Right lobe of liver (tissue), 6 donors: ENCODE measurements at places on chromosomes 7 and 10.
A peak's percentile ranks its signal among the peaks of the same experiment; 100 is the strongest.

GRCh38 chr7:6248581-6248980, 23.8 kb downstream of the CYTH3 start:
- no peak for DNase-seq

- no peak for DNase-seq
Observed at GRCh38 chr7:121278120-121279021, 50.4 kb upstream of the WNT16 start.

- DNase-seq = no peak
Observed at GRCh38 chr7:116024826-116025809, 5.4 kb downstream of the TFEC start.

DNA sequence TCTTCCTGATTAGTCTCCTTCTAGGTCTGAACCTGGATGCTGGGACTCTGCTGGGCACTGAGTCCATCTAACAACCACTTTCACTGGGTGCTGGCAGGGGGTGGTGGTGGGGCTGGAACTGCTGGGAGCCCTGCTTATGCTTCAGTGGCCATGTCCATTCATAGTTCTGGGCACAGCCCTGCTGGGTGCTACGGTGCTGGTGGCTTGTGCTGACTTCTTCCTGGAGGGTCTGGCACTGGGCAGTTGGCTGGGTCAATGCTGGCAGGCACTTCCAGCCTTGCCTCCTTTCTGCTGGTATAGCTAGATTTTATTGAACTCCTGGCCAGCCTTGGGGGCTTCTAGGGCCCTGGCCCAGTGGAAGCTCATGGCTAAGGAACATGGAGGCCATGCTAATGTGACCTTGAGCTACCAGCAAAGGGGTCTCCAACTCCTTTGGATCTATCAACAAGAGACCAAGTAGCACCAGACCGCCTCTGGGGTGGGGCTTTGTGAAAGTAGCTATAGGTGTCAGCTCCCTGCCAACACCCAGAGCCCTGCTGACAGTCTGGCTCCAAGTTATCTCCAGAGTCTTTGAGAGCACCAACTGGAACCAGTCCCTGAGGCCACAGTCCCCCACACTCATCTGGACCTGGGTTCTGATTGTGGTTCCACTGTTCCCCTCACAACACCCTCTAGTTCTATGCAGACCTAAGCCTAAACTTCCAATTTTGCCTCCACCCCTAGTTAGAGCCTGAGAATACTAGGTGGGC, 99.6 kb downstream of the MAGI2 start:
- no peak for DNase-seq

DNA sequence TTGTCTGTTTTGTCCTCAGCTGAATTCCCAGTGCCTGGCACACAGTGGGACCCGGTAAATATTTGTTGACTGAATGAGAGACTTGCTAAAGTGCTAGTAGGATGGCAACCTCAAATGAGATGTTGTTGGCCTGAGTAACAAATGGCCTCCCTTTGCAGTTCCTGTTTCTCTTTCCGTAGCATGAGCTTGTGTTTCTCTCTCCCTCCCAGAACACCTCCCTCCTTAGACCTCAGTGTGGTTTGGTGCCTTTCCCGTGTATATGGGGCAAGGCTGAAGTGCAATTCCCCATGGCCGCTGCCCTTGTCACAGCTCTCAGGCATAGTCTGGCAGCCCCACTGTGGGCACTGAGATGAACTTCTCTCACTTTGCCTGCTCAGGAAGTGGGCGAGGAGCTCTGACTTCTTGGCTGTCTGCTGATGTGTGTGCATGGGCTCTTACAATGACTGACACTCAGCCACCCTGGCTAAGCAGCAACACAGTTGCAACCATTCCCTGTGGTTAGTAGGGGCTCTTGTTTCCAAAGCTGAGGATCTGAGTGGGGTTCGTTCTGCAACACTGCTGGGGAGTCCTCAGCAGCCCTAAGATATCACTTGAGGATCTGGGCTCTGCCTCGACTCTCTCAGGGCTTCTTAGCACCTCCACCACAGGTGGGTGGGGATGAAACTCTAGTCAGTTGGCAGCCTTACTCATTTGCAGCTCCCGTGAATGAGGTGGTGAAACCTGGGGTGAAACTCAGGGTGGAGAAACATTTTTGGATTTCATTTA, 136.1 kb downstream of the ICA1 start:
- peak; percentile 28 for DNase-seq

- DNase-seq = no peak
Observed at GRCh38 chr7:80900583-80901576, 18.0 kb downstream of the SEMA3C start.

DNA sequence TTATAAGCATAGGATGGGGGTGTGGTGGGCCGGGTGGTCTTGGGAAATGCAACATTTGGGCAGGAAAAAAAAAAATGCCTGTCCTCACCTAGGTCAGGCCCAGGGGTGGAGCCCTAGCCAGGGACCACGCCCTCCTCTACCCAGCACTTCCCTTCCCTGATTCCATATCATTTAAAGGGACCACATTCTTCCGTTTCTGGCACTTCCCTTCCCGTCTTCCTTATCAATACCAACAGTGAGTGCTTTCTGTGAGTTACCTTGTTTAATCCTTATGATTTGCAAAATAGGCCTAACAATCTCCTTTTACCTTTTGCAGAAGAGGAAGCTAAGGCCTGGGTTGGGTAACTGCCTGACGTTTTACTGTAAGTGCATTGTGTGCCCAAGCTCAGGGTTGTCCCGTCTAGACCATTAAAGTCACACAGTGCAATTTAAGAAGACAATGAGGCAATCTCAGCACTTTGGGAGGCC, 16.7 kb upstream of the C10orf95 start:
- no peak for DNase-seq

DNA sequence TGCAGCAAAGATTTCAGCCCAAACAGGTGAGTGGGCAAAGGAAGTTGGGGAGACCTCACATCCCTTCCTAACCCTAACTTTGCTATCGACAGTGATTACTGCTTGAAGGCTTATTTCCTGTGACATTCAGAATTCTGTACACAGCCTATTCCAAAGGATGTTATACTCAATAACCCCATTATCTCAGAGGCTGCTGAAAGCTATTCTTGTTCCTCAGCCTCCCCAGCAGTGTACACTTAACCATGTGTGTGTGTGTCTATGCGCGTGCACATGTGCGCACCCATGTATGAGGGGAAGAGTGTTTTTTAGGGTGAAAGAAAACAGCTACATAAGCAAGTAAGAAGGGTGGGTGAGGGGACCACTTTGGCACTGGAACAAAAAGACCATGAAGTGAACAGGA, 90.4 kb upstream of the KCNIP2 start:
- DNase-seq = no peak

DNA sequence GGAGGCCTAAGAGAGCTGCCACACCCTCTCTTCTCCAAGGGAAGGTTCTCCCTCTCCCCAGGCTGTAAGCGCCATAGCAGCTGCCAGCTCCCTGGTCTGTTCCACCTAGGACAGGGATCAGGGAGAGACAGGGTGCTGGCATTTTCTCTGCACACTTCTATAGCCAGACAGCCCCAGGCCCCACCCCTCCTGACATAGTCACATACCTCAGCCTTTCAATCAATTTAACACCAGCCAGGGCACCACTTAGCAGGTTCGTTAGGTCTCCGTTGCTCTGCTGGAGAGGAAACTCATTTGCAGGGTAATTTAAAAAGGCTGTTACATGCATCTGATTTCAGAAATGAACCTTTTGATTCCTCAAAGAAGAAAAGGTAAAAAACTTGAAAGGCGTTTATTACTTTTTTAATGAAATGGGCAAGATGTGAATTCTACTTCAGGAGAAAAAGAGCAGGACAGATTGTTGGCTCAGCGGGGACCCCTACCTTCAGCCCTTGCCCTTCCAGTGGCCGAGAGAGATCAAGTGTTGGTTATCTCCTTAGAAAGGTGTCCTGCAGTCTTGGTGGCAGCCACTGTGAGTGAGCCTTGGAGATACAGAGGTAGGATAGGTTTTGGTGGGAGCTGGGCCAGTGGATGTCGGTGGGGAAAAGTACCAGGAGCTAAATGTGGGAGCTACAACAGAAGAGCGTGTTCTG, 180.5 kb upstream of the GALNT17 start:
- no peak for DNase-seq

DNA sequence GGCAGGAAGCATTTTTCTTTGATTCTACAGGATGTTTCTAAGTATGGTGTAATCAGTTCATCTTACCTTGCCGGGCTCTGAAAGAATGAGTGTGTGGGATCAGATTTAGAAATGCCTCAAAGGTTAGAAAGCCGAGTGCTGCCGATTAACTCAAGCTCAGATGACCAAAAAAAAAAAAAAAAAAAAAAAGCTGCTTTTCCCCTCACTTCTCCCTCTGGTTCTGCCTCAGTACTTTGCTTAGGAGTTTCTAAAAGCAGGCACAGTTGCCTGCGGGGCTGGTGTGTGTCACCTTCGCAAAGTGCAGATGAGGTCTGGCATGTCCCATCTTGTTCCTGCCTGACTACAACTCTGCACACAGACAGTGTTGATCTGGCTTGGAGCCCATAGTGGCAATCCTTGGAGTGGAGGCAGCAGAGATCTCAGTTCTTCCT, 47.0 kb downstream of the KIAA1217 start:
- no peak for DNase-seq

DNA sequence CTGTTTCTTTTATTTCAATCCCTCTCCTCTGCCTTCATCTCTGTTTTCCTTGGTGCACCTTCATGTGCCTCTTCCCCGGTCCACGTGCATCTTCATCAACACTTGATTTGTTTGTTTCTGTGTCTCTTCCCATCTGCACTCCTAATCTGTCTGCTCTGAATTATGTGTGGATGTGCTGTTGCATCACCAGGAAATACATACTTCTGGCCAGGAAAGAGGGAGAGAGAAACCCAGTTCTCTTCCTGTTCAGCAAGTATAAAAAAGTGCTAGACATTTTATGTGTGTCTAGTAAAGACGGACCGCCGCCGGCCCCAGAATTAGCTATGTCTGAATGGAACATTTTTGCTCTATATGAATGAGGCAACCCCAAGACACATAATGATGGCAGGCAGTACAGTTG, 93.8 kb downstream of the CALD1 start:
- DNase-seq = no peak

DNA sequence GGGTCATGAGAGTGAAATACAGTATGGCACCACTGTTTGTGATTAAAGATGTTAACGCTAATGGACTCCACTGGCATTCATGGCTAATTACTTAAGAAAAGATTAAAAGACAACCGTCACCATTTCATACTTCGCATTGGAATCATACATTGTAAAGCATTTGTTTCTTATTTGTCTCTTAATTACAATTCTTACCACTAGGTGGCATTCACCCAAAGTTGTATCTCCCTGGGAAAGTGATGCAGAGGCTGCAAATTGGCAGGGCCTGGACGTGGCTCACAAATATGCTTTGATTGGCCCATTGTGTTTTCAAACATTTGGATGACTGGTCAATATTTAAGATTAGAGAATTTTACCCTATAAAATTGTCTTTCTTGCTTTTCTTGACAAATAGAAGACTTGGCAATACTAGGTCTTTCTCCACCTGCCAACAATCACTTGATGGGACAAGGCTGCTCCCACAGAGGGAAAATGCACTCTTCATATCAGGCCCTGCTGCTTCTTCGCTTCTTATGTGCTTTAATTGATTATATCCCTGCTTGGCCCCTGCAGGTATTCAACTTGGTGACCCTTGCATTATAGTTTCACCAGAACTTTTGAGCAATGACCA, 72.1 kb upstream of the STARD3NL start:
- DNase-seq = no peak

- peak; percentile 90 for DNase-seq
Observed at GRCh38 chr7:1668396-1669063, 1.5 kb upstream of the ELFN1 start.

GRCh38 chr10:132693676-132694075, 92.3 kb downstream of the NKX6-2 start:
- no peak for DNase-seq

DNA sequence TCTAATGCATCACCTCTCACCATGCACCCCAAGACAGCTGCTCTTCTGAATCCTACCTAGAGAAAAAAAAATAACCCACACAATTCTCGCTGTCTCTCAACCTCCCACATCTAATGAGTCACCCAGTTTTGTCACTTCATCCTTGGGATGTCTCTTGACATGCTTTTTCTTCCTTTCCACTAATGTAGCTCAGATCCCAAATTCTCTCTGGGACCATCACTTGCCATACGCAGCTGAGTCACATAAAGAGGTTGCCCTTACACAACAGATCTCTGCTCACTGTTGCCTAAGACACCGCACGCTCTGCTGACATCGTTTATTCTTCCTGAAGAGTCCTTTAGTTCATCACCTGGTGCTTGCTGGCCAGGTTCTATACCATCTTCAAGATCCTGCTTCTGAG, 606.0 kb upstream of the GALNT17 start:
- DNase-seq = no peak

DNA sequence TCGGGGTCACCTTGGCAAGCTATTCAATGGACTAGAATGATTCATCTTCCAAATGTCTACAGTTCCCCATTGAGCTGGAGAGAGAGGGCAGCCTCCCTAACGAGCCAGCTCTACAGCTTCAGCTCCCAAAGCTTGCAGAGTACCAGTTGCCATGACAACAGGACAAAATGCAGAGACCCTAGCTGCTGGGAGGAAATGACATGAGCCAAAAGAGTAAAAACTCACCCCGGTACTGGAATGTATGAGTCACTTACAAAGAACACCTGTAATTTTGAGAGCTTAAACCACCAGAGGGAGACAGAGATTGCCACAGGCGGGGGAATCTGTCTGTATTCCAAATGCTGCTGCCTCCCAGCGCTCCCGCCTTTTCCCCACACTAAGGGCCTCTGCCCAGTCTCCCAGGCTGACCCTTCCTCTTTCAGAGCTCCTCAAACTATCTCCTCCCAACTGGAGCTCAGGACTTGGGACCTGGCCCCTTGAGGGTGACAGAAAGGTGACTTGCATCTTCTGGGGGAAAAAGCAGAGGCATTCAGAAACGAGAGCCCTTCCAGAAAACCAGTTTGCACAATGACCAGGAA, 95.5 kb downstream of the CUL2 start:
- DNase-seq = peak; percentile 42

DNA sequence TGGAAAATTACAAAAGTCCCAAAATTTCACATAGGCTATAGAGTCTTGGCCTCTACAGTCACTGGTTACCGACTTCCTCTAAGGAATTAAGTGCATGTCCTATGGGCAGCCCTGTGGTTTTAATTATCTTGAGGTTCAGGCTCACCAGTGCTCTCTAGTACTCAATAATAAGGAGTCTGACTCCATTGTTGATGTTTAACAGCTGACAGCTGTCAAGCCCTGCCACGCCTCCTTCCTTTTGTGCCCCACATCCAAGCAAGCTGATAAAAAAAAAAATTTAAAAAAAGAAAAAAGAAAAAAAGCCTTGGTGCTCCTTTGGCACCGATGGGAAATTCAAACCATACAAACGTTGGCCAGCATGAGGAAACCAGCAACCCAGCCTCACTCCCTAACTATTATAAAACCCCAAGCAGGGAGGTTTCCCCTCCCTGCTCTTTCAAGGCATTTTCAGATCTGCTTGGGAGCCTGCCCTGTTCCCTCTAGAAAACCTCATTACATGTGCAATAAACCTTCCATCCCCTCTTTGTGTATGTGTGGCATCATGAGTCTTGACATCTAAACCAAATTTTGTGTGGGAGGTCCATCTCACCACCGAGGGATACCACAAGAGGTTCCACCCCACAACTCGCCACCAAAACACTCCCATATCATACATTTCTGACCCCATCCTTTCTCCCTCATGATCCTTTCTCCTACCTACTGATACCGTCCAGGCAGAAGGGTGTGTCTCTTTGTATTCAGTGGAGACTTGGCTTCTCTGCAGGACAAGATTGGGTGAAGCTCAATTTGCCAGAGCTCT, 70.9 kb upstream of the CCDC71L start:
- DNase-seq = no peak

- peak; percentile 48 for DNase-seq
Observed at GRCh38 chr10:112842832-112843360, 107.2 kb upstream of the TCF7L2 start.

- DNase-seq = no peak
Observed at GRCh38 chr7:40544221-40544723, 409.5 kb downstream of the SUGCT start.

GRCh38 chr7:121094829-121095228, 106.3 kb downstream of the CPED1 start:
- no peak for DNase-seq

GRCh38 chr7:1228545-1229201, 4.0 kb upstream of the UNCX start:
- DNase-seq = no peak
